ENCODE measurements at places on chromosomes 3 and 15. TPM values are rescaled to one million over a fixed set of nuclear protein-coding genes. Genes with fewer than 3 reads are reported as not detected.

DNA sequence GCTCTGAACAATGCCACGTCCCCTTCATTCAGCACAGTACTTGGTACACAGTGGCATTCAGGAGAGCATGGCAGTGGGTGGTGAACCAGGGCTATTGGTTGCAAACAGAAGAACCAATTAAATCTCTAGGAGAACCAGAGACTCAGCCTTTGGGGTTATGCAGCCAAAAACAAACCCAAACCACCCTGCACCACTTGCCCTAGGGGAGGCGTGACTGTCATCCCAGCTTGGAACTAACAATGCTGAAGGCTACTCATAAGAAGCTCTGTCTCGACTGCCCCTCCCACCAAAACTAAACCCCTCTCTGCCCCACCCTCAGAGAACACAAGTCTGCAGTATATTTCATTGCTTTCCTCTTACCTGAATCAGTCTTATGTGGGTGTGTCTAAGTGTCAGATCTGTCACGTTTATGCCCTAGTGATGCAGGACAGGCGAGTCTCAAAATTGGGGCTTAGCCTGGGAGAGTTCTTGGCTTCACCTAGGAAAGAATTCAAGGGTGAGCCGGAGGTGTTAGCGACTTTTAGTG, 15.2 kb upstream of the KLHL40 start:
- H3K36me3 ChIP-seq: no peaks in the 10 kb centered on the region
- H3K4me1 ChIP-seq: no peaks in the 10 kb centered on the region
- no peak overlapping the region for H3K4me3 ChIP-seq
- H3K27me3 ChIP-seq: peaks cover 62% of the 10 kb centered on the region

- H3K4me1 ChIP-seq: no peaks in the 10 kb centered on the region
- no peak overlapping the region for H3K4me3 ChIP-seq
- DNase-seq: no peak
- H3K27me3 ChIP-seq: no peaks in the 10 kb centered on the region
- no peaks in the 10 kb centered on the region for H3K36me3 ChIP-seq
Observed at GRCh38 chr3:2770451-2770850, 339.7 kb downstream of the IL5RA start.

DNA sequence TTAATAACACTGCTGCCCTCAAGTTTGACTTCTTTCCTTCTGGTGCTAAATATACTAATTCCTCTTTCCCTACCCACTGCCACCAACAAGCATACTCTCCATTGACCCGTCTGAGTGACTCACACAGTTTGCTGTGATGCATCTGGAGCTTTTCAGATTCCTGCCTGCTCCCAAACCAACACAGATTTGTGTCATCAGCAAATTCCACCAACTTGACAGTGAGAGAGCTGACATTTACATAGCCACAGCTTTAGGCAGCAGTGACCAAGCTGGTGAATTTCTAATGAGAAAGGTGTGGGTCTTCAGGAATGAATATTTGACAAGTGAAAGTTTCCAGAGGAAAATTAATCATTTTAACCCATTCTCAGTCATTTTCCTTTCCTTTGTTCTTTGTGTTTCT, 96.5 kb upstream of the PRICKLE2 start:
- no peak overlapping the region for H3K4me3 ChIP-seq
- peak; percentile 17 for DNase-seq
- H3K36me3 ChIP-seq: no peaks in the 10 kb centered on the region
- H3K27ac ChIP-seq: no peak overlapping the region
- H3K27me3 ChIP-seq: no peaks in the 10 kb centered on the region

The SUMF1 gene
- total RNA-seq: 31.8 TPM

The CLASP2 gene
- 56.4 TPM for total RNA-seq

The SHISA5 gene
- total RNA-seq: 192 TPM
